Daoy (cell line): ENCODE measurements at places on chromosomes 6 and 20. TPM values are rescaled to one million over a fixed set of nuclear protein-coding genes. Genes with fewer than 3 reads are reported as not detected.

- no peak for DNase-seq
These were observed 83.8 kb upstream of the ELOVL5 start for GRCh38 chr6:53432318-53433161.

GRCh38 chr20:2752567-2753460 is 47.6 kb downstream of the CPXM1 start:
- DNase-seq: peak; percentile 71

- no peak for DNase-seq
These were observed 976.9 kb downstream of the KIF16B start for GRCh38 chr20:15596220-15596890.

CD93 gene
- total RNA-seq: under 0.01 TPM in 1 of 2 replicates, not detected in the other

DNA sequence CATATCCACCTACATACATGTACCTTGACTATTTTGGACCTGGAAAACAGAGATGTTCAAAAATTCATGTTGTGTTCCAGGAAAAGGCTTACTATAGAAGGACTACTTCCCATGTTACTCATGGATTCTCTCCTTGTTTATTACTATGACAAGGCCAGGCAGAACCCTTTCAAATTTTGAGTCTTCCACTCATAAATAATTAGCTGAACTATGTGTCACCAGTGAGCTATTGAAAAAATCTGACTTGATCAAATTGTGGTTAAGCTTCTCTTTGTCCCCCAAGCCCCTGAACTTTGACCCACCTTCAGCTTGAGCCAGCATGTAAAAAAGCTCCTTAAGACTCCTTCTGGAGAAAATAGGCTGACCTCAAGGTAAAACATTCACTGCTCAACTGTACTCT is 1142.8 kb upstream of the EYS start:
- no peak for DNase-seq

- DNase-seq: no peak
These were observed 67.5 kb upstream of the MBOAT1 start for GRCh38 chr6:20279608-20280287.

DNA sequence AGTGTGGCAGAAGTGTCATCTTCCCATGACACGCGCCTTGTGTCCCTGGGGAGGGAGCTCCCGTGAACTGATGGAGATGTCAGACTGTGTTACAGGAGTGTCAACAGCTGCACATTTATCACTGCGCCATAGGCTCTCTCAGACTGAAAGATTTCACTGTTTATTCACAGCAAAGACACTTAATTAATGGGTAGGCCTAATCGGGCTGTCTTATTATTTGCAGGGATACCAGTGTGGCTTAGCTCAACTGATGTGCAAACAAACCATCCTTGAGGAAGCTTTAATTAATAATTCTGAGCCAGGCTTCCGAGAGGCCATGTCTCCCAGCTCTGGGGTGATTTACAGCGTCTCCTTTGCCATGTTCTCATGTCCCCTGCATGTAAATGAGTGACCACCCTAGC is 771.0 kb downstream of the QKI start:
- DNase-seq: no peak

GRCh38 chr6:166169549-166170421 is 2.1 kb upstream of the TBXT start:
- DNase-seq: no peak

DNA sequence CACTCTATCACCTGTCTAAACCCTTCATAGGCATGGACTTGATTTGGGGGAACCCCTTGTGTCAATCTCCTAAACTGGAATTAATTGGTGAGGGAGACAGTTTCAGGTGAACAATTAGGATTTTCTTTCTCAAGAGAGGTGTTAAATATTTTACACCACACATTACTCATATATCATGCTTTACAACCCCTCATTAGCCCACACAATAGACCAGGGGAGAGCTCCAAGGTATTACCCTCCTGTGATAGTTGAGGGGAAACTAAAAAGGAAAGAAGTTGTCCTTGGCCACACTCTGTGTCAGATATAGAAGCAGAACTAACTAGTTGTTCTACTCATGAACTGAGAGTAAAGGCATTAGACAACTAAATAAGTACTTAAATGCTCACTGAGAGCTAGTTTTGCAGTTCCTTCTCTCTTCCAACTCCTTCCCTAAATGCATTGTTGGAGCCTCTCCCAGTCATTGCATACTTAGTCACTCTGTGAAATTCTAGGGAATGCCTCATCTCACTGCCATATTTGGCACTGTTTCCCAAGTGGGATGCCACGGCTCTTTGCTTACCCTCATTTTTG is 183.7 kb upstream of the CEP162 start:
- peak; percentile 58 for DNase-seq

- DNase-seq: no peak
These were observed 45.4 kb downstream of the SIRPA start for GRCh38 chr20:1940581-1940980.

SRF gene
- 25.7 and 27.4 TPM in 2 replicates for total RNA-seq

MUCL3 gene
- not detected in 2 replicates for total RNA-seq

DNA sequence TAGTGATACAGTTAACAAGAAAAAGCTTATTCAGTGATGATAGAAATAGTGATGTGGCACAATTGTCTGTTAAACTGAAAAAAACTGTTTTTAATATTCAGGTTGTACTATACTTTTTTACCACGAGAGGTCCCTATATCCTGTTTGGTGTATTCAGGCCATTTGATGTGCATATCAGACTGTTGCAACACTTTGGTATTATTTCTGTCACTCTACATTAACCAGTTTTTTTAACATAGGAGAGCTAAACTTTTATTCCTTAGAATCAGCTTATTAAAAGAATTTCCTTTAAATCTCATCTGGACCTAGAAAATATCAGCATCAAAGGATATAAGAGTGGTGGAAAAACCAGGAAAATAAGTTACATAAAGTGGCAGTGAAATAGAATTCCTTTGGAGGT is 36.8 kb downstream of the TSPYL4 start:
- peak; percentile 5 for DNase-seq

DNA sequence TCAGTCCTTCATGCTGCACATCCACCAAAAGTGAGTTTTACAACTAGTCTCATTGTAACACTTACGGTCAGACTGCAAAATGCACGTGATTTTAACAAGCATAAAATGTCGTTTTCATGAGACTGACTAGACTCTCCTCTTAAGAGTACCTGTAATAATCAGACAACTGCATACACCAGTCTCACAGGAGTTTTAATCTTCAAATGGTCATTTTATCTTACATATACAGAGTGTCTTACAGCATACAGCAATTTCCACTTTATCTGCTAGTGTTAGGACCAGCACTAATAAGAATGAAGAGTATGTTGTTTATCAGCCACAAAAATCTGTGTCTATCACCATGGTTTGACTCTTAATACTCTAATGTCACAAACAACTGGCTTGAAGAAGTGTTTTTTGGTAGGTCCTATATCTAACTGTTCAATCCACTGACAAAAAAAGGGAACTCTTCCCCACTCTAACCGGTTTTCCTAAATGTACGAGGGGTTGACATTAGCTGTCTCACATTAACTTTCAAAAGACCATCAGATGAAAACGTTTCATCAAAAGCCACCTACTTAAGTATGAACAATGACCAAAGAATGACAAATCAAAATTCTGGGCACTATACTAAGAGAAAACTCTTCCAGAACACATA is 1.5 kb upstream of the ASF1A start:
- DNase-seq: no peak
